ENCODE measurements at places on chromosomes 7 and 10.

GRCh38 chr10:123891144-123892071, at the start of gene CPXM2:
CPXM2 (minus strand) TSS chr10:123891807; CDS start chr10:123891659, 148 bp downstream.
- DNase-seq, result no peak

DNA sequence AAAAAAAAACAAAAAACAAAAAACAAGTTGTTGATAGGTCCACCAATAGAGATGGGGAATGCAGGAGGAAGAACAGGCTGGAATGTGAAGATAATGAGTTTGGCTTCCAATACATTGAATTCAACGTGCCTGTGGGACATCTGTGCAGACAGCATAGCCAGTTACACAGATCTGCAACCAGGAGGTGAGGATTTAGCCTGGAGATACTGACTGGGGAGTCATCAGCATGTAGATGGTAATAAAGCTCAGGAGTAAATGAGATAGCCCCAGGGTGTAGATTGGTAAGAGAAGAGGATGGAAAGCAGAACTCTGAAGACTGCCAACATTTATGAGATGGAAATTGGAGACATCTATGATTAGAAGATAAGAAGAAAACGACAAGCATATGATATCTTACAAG, 4.7 kb upstream of the TRIM8 start:
- no peak for DNase-seq

DNA sequence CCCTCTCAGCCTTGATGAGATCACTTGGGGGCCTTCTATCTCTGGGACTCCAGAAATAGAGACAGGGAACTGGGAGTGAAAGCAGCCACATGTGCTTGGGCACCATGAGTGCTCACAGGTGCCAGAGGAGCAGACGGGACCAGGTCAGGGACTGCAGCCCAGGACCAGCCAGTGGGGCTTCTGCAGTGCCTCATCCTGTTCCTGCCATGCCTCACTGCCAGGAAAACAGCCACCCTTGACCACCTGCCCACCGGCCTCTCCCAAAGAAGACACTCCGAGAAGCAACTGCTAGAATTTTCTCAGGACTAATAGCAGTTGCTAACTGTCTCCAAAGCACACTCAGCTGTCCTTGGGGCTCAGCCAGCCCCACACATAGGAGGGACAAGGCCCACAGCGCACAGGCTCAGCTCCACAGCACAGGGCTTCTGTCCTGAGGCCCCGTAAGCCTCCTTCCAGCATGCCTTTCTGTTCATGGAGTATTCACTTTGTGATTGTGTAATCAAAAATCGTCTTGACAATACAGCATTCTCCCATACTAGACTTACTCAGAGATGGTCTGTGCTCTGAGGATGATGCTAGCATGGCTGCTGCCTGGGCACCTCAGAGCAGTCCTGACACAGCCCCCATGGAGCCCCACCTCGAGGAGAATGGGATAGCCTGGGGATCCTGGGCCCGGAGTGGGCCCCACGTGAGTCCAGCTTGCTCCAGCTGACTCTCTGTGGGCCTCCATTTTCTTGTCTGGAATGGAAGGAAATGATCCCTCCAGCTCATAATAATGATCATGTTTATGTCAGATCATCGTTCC, 115.7 kb upstream of the RET start:
- no peak for DNase-seq

- no peak for DNase-seq
Measured at GRCh38 chr10:24027107-24027506, 181.8 kb upstream of the KIAA1217 start.

- peak; percentile 2 for DNase-seq
Measured at GRCh38 chr10:124153023-124153826, 59.8 kb upstream of the CHST15 start.

- no peak for DNase-seq
Measured at GRCh38 chr7:128356546-128357216, 4.8 kb downstream of the PRRT4 start.

DNA sequence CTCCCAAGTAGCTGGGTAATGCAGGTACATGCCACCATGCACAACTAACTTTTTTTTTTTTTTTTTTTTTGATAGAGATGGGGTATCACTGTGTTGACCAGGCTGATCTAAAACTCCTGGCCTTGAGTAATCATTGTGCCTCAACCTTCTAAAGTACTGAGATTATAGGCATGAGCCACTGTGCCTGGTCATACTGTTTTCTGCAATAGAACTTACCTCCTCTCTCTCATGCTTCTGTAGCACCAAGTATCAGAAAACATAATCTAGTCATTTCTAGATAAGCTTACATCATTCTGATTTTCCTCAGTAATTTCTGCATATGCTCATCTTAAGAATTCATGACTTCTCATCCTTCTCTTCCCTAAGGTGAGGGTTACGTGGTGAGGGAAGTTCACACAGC, 210.0 kb downstream of the IMMP2L start:
- no peak for DNase-seq

GRCh38 chr10:78829565-78829964, 239.2 kb upstream of the ZMIZ1 start:
- no peak for DNase-seq

DNA sequence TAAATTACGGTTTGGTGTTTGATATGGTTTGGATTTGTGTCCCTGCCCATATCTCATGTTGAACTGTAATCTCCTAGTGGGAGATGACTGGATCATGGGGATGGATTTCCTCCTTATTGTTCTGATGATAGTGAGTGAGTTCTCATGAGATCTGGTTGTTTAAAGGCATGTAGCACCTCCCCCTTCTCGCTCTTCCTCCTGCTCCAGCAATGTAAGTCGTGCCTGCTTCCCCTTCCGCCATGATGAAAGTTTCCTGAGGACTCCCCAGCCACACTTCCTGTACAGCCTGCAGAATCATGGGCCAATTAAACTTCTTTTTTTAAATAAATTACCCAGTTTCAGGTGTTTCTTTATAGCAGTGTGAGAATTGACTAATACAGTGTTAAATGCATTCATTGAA, 116.6 kb downstream of the DOCK4 start:
- no peak for DNase-seq

- no peak for DNase-seq
Measured at GRCh38 chr10:14556285-14556956, 218.3 kb downstream of the FAM107B start.

GRCh38 chr7:142948603-142949002, 9.3 kb downstream of the LLCFC1 start:
- DNase-seq, result no peak

DNA sequence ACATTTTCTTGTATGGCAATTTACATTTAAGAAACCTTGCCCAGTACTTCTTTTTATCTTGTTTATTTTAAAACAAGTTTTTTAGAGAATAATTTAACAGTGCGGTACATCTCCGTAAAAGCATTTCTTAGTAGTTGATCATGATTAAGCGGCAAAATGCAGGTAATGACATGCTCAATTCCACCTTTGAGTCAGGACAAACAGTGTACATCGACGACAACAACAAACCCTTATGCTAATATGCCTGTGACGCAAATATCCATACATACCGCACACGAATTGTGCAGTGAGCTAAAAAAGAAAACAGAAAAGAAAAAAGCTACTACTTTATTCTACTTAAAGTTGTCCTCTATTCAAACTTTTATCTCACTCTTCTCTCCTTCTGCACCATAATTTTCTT, 1.9 kb downstream of the MAGI2 start:
- no peak for DNase-seq

- no peak for DNase-seq
Measured at GRCh38 chr10:4633186-4633585, 192.8 kb upstream of the AKR1E2 start.

- no peak for DNase-seq
Measured at GRCh38 chr10:10361301-10361885, 656.3 kb upstream of the CELF2 start.

GRCh38 chr10:26378861-26379294, 59.3 kb upstream of the APBB1IP start:
- DNase-seq, result no peak

DNA sequence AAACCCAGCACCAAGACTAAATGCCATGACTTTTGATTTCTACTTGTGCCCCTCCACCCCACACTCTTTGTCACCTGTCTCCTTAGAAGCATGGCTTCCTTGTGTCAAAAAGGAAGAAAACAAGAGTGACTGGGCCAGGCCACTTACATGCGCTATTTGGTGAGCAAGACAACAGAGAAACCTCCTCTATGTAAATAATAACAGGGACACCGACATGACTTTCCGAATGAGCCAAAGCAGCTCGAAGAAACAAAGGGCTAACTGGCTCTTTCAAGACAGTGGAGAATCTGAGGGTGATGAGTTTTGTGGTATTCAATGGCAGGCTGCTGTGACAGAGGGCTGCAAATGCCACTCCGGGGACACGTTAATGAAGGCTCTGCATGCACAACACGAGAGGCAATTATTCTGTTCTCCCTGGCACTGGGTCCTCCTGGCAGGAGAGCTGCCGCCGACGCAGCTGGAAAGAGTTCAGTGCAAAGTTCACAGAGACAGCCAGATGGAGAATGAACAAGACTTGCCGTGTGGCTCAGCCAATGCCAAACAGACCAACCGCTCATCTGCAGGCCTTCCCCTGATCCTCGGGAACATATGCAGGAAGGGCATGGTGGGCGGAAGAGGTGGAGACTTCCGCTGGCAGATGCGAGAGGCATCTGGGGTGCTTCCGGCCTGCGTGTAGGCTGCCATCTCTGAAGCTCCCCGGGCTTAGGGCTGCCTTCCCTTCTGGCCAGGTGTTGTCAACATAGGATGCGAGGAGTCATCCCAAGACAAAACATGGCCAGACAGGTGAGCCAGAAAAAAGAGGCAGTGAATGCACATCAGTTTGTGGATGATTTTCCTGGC, 59.1 kb upstream of the SMNDC1 start:
- DNase-seq, result no peak

DNA sequence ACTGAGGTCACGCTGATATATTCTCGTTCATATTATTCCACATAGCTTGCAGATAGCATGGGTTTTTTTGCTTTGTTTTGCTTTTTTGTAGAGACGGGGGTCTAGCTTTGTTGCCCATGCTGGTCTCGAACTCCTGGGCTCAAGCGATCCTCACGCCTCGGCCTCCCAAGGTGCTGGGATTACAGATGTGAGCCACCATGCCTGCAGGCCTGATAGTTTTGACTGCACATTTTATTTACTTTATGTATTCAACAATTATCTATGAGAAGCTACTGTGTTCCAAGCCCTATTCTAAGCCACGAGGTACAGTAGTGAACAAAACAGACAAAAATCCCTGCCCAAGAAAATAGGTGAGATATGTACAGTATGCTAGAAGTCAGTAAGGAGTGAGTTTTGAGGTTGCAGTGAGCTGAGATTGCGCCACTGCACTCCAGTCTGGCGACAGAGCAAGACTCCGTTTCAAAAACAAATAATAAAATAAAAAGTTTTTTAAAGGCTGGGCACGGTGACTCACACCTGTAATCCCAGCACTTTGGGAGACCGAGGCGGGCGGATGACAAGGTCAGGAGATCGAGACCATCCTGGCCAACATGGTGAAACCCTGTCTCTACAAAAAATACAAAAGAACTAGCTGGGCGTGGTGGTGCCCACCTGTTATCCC, 1.3 kb upstream of the YWHAG start:
- DNase-seq, result no peak

DNA sequence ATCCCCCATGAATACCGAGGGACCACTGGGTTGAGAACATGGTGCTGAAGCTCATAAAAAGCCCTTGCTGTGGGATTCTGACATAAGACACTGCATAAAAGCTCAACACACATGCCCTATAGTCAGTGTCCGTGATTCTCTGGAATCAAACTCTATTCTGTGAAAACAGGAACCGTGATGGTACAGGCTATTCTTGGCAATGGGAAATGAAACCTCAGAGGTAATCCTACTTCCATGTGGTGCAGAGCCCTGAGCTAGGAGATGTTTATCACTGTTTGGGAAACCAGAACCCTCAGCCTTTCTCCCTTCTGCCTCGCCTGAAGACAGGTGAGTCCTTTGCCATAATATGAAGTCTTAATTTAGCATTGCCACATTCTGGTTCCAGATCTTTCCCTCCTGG, 80.8 kb upstream of the PRSS1 start:
- no peak for DNase-seq

DNA sequence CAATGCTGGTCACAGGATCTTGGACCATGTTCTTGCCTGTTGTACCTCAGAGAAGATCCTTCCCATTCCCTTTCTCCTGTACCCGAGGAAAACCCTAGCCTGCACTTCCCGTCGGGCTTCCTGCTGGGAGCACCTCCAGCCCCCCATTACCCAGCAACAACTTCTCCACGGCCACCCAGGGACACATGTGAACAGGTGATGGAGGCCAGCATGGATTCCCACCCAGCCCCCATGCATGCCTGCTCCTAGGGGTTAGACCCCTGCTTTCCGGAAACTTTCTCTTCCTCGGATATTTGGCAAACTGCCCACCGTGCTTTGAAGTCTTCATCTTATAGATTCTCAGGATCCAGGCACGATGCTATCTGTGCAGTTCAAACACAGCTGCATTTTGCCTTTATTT, 67.3 kb downstream of the CALML3 start:
- DNase-seq, result no peak

DNA sequence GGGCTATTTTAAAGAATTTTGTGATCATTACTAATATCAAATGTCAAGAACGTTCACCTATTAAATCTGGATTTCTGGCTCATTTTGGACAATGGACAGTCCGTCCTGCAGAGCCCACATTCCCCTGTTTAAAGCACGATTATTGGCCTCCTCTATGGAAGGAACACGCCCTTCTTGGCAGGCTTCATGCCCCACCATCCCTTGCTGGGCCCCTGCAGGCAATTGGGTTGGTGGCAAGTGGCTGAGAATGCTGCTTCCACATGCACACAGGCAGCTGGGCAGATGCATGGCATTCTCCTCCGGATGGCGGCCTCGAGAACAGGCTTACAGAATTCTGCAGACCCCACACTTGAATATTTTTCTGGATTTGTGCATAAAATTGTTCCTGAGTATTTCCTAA, 305.8 kb upstream of the MKI67 start:
- no peak for DNase-seq

DNA sequence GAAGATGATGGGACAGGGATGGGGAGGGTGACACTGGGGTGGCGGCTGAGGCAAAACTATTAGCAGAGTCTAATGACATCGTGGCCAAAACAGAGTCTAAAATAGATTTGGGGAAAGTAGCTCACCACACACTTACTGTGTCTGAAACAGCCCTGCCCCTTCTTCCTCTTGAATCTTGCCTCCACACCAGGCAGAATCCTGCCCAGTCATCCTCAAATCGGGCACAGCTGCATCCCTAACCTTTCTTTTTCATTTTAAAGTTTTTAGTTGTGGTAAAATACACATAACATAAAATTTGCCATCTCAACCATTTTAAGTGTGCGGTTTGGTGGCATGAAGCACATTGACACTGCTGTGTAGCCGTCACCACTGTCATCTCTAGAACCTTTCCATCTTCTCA, 90.0 kb downstream of the PRKAG2 start:
- DNase-seq, result no peak
